Fibroblast of villous mesenchyme (primary cell): ENCODE measurements at places on chromosomes 13 and 19. TPM values are rescaled to one million over a fixed set of nuclear protein-coding genes. Genes with fewer than 3 reads are reported as not detected.

DNA sequence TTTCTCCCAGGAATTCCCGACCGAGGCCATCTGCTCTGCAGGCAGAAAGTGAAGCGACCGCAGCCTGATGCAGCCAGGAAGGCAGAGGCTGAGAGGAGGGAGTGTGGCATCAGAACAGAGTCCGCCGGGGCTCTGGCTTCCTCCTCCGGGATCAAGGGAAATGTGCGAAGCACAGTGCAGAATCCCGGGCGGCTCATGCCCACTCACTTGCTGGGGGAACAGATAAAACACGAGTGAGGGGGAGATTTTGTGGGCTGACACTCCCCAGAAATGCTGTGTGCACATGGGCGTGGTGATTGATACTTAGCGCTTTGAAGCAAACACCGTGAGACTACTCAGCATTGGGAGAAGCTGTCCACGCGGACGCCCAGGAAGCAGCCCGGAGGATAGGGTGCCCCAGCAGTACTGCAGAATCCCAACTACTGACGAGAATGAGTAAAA is 75.3 kb upstream of the POMP start:
- DNase-seq = peak; percentile 56

The CEBPA gene
- total RNA-seq = under 0.01 TPM in 1 of 2 replicates, not detected in the other

DNA sequence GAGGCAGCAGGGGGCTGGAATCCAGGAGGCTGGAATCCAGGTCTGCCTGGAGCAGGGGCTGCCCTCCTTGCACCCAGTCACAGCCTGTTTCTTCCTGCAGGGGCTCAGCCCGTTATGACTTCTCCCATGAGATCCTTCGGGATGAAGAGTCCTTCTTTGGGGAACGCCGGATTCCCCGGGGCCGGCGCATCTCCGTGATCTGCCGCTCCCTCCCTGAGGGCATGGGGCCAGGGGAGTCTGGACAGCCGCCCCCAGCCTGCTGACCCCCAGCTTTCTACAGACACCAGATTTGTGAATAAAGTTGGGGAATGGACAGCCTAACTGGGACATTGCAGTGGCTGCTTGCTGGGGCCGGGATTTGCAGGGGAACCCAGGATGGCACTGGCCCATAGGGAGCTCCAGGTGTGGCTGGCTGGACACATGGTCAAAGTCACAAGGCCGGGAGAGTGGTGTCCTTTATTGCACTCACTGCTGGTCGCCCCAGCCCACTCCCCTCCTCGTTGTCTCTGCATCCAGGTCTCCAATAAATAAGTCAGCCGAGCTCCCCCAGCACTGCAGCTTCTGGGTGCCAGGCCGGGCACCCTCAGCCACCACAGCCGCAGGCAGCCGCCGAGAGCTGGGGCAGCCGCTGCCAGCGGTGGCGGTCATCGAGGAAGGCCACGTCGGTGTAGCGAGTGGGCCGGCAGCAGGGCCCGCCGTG is 872 bp downstream of the PSPN start:
- DNase-seq = no peak

The FGF22 gene
- not detected in 2 replicates for total RNA-seq

- peak; percentile 53 for DNase-seq
These were observed 14.9 kb downstream of the COMP start for GRCh38 chr19:18776288-18776594.

DNA sequence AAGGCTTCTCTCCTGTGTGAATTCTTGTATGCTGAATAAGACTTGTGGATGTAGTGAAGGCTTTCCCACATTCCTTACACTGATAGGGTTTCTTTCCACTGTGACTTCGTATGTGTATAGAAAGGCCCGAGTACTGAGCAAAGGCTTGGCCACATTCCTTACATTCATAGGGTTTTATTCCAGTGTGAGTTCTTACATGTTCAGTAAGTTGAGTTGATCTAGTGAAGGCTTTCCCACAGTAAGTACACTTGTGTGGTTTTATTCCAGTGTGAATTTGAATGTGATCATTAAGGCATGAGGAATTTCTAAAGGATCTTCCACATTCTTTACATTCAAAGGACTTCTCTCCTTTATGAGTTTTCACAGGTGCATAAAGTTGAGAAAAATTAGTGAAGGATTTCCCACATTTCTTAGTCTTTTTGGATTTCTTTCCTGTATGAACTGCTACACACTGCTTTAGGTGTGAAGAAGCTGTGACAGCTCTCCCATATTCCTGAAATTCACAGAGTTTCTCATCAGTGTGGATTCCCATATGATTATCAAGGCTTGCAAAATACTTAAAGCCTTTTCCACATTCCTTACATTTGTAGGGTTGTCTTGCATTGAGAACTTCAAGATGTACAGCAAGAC is 10.4 kb downstream of the ZNF561 start:
- no peak for DNase-seq

DNA sequence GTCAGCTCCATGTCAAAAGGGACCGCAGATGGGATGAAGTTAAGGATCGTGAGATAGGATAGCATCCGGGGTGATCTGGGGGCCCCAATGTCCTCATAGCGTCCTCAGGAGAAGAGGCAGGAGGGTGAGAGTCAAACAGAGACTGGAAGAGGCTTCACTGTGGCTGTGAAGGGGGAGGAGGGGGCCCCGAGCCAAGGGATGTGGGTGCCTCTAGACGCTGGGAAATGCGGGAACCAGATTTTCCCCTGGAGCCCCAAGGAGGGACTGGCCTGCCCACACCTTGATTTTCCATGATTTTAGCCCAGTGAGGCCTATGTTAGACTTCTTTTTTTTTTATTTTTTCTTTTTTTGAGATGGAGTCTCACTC is 61.2 kb downstream of the GNG7 start:
- no peak for DNase-seq

DNA sequence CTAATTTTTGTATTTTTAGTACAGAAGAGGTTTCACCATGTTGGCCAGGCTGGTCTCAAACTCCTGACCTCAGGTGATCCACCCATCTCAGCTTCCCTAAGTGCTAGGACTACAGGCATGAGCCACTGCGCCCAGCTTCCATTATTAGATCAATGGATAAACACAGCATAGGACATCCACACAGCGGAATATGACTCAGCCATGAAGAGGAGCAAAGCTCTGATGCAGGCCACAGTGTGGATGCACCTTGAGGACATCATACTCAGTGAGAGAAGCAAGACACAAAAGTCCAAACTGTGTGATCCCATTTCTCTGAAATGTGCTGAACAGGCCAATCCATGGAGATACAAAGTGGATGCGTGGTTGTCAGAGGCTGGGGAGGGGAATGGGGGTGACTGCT is 4.9 kb upstream of the ZBTB7A start:
- no peak for DNase-seq

The SLITRK6 gene
- 0.32 TPM in 1 of 2 replicates, not detected in the other for total RNA-seq

GRCh38 chr13:99863789-99864626 is 107.6 kb downstream of the ZIC5 start:
- DNase-seq = no peak

The ASF1B gene
- 8.1 and 8.2 TPM in 2 replicates for total RNA-seq

GRCh38 chr13:79070343-79070974 is 335.6 kb downstream of the RBM26 start:
- DNase-seq = no peak

The PSG7 gene
- not detected in 2 replicates for total RNA-seq

DNA sequence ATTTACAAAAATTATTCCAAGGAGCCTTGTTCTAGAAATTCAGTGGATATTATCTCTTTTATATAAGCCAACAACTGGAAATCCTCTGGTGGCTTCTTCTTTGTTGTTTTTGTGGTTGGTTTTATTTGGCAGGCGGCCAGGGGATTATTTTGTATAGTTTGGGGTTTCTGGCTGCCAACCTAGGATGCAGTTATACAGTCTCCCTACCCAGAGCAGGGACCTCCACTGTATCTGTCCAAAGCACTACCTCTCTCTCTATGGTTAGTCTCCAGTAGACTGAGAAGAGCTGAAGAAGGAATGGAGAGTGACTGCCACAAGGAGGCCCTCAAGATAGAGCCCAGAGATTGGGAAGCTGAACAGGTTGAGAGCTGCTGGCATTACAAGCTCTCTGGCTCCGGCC is 80.2 kb downstream of the ZAR1L start:
- DNase-seq = no peak
